ENCODE measurements at places on chromosomes 11 and 22. TPM values are rescaled to one million over a fixed set of nuclear protein-coding genes. Genes with fewer than 3 reads are reported as not detected.

The UCP3 gene
- 6.7 TPM for total RNA-seq

The RAB39A gene
- total RNA-seq: not detected

- no peaks in the 10 kb centered on the region for H3K36me3 ChIP-seq
- no peaks in the 10 kb centered on the region for H3K27me3 ChIP-seq
- no peak for DNase-seq
- no peak overlapping the region for H3K4me3 ChIP-seq
- H3K27ac ChIP-seq: no peak overlapping the region
- no peaks in the 10 kb centered on the region for H3K4me1 ChIP-seq
Observed at GRCh38 chr11:22461626-22462025, 123.4 kb downstream of the SLC17A6 start.

GRCh38 chr11:72267956-72268617 lies 24.1 kb upstream of the PHOX2A start:
- no peak for DNase-seq
- H3K4me3 ChIP-seq: no peak overlapping the region
- peaks cover 2% of the 10 kb centered on the region for H3K27me3 ChIP-seq
- no peaks in the 10 kb centered on the region for H3K4me1 ChIP-seq

DNA sequence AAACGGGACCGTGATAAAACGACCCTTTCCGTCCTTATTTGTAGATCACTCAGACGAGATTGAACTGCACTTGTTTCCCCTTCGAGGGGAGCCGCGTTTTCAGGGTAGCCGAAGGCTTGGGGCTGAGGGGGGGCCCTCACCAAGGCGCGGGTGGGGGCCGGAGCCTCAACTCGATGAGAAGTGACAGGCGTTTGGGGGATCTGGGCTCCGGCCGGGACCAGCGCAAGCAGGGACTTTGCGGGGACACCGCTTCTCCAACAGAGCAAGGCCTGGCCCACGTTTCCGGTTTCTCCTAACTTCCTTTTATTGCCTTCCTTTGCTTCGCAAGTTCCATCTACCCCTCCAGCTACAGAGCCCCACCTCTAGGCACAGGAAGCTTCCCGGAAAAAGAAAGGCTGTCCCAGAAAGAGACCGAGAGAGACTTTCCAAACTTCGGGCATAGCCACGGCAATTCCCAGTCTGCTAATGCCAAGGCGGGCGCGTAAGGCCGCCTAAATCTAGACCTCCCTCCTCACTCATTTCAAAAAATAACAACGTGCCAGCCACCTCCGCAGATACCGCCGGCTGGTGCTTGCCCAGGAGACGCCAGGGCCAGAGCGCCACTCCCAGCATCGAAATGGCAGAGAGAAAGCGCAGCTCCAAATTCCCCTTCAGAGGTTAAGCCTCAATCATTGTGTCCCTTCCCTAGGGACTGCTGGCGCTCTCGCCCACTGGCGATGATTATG lies 6.6 kb downstream of the PAX6 start:
- H3K4me1 ChIP-seq: peaks cover 26% of the 10 kb centered on the region
- no peak overlapping the region for H3K27ac ChIP-seq
- peaks cover 68% of the 10 kb centered on the region for H3K27me3 ChIP-seq
- H3K36me3 ChIP-seq: no peaks in the 10 kb centered on the region

DNA sequence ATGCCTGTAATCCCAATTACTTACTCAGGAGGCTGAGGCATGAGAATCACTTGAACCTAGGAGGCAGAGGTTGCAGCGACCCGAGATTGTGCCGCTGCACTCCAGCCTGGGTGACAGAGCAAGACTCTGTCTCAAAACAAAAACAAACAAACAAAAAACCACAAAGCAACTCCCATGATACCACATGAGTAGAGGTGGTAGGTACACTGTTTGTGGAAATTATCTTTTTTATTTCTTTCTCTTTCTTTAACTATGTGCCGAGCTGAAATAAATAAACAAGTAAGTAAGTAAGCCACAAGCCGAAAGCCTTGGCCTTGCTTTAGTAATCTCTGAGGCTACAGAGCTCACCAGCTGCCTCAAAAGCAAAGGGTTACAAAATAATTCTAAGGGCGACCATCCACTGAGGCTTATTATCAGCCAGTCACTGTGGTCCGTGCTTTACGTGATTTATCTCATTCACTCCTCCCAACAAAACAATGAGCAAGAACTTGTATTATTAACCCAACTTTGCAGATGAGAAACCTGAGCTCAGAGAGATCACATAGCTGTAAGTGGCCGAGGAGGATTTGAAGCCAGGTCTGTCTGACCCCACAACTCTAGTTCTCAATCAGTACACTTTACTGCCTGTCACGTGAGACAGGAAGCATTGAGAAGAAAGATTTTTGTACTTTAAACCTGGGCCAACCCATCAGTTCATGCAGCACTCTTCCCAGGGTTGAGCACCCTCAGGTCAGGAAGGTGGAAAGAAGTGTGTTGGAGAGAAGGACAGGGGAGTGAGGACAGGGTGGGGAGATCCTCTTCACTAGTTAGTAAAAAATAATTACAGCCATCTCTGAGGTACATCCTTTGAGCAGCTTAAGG lies 69.8 kb upstream of the MTMR2 start:
- H3K27ac ChIP-seq: no peak overlapping the region
- peaks cover 4% of the 10 kb centered on the region for H3K36me3 ChIP-seq
- DNase-seq: no peak
- no peaks in the 10 kb centered on the region for H3K4me1 ChIP-seq

Data from naive thymus-derived CD4-positive, alpha-beta T cell (primary cell).